ENCODE measurements at places on chromosomes 16 and 17. TPM values are rescaled to one million over a fixed set of nuclear protein-coding genes. Genes with fewer than 3 reads are reported as not detected.
A peak's percentile ranks its signal among the peaks of the same experiment; 100 is the strongest.

DNA sequence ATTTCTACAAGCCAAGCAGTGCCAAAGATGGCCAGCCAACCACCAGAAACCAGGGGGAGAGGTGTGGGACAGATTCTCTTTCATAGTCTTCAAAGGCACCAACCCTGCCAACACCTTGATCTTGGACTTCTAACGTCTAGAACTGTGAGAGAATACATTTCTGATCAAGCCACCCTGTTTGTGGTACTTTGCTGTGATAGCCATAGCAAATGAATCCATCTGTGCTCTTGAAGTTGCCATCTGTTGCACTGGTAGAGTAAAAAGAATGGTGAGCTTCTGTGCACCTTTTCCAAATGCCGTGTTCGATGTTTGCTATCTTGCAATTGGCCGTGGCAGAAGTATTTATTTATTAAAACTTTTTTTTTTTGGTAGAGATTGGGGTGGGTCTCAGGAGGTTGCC, 16.7 kb upstream of the ADGRG1 start:
- DNase-seq: no peak

GRCh38 chr17:35084987-35085386, 21.5 kb upstream of the RFFL start:
- no peak for DNase-seq

DNA sequence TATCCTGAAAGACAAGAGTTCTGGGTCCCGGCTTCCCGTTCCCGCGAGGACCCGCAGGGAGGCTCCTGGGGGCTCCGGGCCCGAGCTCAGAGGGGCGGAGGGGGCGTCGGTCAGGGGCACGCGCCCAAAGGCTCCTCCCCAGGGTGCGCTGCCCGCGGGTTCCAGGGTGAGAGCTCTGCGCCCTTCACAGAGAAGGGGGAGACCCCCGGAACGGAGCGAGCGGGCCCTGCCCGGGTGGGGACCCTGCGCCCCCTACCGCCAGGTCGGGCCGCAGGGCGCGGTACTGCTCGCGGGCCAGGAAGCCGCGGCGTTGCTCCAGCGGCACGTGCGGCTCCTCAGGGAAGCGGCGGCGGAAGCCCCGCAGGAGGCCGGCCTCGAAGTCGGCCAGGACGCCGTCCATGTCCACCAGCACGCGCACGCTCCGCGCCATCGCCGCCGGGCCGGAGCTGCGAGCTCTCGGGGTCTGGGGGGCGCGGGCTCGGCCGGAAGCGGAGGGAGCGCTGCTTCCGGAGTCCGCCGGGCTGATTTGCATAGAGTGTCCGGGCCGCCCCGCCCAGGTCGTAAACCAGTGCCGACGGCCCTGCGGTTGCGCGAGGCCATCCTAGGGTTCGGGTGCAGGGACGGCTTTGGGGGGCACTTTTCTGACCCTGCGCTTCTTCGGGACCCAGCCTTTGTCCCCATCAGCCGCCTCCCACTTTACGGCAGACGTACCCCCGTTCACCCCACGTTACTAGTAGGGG, at the start of gene NT5C:
NT5C (minus strand) TSS at position 465 of the 740 bp plus-strand sequence; CDS start at position 430, 35 bp downstream.
- peak; percentile 76 for DNase-seq

GRCh38 chr16:30958175-30959079, 873 bp downstream of the SETD1A start:
- DNase-seq: peak; percentile 81

DNA sequence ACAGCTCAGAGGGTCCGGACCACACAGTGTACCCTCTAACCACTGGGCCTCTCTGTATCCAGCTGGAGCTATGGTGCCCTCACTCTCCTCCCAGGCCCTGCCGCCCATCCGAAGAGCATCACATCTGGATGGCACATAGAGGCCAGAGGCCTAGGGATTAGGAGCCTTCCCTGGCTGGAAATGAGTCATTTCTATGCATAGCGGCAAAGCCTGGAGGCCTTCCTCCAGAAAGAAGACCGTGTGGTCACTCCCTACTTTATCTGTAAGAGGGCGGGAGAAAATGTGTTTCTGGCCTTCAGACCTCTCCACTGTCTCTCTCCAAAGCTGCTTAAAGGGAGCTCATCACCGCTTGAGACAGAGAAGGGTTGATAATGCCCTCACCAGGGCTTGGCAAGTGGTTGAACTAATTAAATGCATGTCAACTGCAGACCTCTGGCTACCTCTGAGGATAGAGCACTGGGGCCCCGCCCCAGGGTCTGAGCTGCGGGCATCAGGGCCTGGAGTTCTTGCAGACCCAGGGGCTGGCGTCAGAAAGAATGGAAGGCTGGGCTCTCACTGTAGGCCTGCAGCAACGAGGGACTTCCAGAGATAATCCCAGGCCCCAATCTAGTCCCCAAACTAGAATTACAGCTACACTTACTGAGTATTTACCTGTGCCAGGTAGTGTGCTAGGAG, 122.2 kb downstream of the IRX5 start:
- DNase-seq: no peak

ASPA gene
- 0.38 TPM for total RNA-seq

ERN2 gene
- 2.9 TPM for total RNA-seq

GRCh38 chr16:23728112-23728477, 15.1 kb upstream of the ERN2 start:
- no peak for DNase-seq

DNA sequence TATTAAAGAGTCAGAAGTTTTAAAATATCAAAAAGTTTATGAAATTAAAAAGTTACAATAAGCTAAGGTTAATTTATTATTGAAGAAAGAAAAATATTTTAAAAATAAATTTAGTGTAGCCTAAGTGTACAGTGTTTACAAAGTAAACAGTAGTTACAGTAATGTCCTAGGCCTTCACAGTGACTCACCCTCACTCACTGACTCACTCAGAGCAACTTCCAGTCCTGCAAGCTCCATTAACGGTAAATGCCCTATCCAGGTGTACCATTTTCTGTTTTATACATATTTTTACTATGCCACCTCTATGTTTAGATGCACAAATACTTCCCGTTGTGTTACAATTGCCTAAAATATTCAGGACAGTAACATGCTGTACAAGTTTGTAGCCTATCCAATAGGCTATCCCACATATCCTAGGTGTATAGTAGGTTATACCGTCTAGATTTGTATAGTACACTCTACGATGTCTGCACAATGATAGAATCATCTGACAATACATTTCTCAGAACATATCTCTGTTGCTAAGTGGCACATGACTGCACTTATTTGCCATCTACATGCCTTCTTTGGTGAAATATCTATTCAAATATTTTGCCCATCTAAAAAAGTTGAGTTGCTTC, 67.2 kb upstream of the WSB1 start:
- no peak for DNase-seq

DNA sequence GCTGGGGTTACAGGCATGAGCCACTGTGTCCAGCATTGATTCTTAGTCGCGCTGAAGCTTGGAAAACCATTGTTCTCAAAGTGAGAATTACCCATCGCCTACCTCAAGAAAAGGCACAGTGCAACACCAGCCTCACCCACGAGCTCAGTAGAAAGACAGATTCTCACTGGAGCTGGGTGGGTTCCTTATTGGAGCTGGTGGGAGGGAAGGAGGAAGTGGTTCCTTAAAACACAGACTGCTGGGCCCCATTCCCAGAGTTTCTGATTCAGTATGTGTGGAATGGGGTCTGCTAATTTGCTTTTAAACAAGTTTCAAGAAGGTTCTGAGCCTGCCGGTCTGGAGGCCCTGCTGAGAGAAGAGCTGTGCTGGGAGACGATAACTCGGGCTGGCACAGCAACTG, 264.7 kb downstream of the ENGASE start:
- DNase-seq: no peak

- no peak for DNase-seq
Measured at GRCh38 chr16:48448841-48449481, 63.7 kb upstream of the SIAH1 start.

DNA sequence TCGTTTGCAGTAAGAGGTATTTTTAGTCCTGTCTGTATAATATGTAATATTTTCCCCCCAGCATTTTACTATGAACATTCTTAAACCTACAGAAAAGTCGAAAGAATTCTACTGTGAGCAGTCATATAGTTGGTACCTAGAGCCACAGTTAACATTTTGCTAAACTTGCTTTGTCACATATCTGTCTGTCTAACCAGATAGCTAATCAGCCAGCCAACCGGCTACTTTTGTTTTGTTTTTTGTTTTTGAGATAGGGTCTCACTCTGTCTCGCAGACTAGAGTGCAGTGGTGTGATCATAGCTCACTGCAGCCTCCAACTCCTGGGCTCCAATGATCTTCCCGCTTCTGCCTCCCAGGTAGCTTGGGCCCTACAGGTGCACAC, 73.3 kb downstream of the ABCC1 start:
- DNase-seq: no peak
